ENCODE measurements at places on chromosomes 1 and 21. TPM values are rescaled to one million over a fixed set of nuclear protein-coding genes. Genes with fewer than 3 reads are reported as not detected.

- H3K36me3 ChIP-seq = no peaks in the 10 kb centered on the region
- no peak overlapping the region for H3K4me3 ChIP-seq
- no peaks in the 10 kb centered on the region for H3K27me3 ChIP-seq
Observed at GRCh38 chr1:2156866-2157265, 37.7 kb downstream of the FAAP20 start.

- H3K27me3 ChIP-seq = no peaks in the 10 kb centered on the region
- H3K4me3 ChIP-seq = no peak overlapping the region
- H3K27ac ChIP-seq = no peak overlapping the region
- peak; percentile 68 for DNase-seq
Observed at GRCh38 chr1:30911059-30911954, 2.7 kb upstream of the SDC3 start.

DNA sequence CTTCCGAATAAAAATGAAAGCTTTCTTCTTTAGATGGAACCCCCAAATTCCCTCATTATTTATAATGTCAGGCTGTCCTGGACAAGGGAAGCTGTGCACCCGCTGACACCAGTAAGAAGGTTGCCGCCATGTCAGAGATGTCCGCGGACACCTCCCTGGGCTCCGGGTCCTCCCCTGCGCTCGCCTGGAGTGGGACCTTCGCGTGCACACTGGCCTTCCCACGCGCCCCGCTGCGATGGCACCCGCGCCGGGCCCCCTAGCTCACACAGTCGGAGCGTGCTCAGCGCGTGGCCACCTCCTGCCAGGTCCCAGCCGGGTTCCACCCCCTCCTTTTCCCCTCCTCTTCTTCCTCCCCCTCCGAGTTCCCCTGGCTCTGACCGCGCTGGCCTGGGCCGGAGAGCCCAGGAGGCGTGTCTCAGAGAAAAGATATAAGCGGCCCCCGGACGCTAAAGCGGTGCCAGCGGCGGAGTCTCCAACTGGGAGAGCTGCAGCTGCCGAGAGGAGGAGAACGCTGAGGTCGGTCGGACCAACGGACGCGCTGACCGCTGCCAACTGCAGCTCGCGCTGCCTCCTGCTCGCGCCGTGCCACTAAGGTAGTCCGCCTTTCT lies at the start of gene G0S2:
G0S2 (plus strand) TSS at position 456 of the 608 bp plus-strand sequence. CDS start 273 bp downstream, outside the sequence.
- peaks cover 9% of the 10 kb centered on the region for H3K4me1 ChIP-seq
- peak; percentile 87 for DNase-seq
- H3K27ac ChIP-seq = no peak within 1 kb of the TSS

Gene PTGFR
- 32.7 TPM for total RNA-seq

DNA sequence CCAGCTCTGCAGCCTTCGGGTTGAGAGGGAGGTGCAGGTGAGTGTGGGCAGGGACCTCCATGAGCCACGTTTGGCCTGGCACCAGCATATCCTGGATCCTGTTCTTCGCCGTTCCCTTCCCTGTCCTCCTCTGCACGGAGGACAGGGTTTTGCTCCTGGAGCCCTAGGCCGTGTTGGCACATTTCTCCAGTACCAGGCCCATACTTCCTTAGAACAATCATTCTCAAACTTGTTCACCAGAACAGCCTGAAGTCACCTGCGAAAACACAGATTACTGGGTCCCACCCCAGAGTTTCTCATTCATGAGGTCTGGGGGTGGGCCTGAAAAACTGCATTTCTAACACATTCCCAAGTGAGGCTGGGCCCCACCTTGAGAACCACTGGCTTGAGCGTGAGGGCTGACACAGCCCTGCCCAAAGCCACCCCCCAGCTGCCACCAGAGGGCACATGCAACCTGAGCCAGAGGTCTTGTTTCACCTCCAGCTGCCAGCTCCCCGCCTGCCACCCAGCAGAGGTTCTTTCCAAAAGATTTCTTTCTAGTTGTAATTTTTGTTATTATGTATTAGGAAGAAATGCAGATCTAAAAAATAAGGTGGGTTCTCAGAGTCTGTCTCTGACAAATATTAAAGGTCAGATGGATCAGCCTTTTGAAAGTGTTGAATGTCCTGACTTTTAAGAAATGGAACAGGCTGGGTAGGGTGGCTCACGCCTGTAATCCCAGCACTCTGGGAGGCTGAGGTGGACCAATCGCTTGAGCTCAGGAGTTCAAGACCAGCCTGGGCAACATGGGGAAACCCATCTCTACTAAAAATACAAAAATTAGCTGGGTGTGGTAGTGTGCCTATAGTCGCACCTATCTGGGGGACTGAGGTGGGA lies 39.6 kb upstream of the LDLRAP1 start:
- no peak overlapping the region for H3K27ac ChIP-seq
- H3K4me1 ChIP-seq = no peaks in the 10 kb centered on the region
- no peak overlapping the region for H3K4me3 ChIP-seq
- H3K36me3 ChIP-seq = no peaks in the 10 kb centered on the region
- no peaks in the 10 kb centered on the region for H3K27me3 ChIP-seq
- peak; percentile 9 for DNase-seq

All from fibroblast of lung (primary cell).